ENCODE measurements at places on chromosomes 13 and 19. TPM values are rescaled to one million over a fixed set of nuclear protein-coding genes. Genes with fewer than 3 reads are reported as not detected.

The TEKTIP1 gene
- not detected for total RNA-seq

The GNG7 gene
- 1.3 TPM for total RNA-seq

The SCGB2B2 gene
- total RNA-seq: not detected

The MYH14 gene
- total RNA-seq: 0.39 TPM

DNA sequence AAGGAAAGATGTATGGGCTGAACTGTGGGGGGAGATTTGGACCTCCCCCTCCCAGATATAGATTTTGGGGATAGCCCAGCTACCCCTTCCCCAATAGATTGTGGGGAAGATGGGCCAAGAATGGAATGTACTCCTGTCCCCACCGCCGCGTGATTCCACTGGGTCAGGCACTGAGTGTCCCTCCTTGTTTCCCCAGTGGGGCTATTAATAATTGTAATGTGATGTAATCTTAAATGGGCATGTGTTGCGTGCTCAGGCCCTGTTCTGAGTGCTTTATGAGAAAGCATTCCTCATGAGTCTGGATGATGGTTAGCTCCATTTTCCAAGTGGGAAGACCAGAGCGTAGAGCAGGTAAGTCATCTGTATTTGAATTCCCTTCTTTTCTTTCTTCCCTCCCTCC, 1.4 kb downstream of the PSMD8 start:
- no peak for DNase-seq

GRCh38 chr13:114330086-114330485, 15.8 kb downstream of the CHAMP1 start:
- no peak for DNase-seq

- DNase-seq: no peak
Observed at GRCh38 chr13:40013554-40013953, 358.1 kb downstream of the COG6 start.

GRCh38 chr13:99500839-99501183, 461 bp upstream of the TM9SF2 start:
- DNase-seq: no peak
